ENCODE measurements at places on chromosomes 16 and 17.

DNA sequence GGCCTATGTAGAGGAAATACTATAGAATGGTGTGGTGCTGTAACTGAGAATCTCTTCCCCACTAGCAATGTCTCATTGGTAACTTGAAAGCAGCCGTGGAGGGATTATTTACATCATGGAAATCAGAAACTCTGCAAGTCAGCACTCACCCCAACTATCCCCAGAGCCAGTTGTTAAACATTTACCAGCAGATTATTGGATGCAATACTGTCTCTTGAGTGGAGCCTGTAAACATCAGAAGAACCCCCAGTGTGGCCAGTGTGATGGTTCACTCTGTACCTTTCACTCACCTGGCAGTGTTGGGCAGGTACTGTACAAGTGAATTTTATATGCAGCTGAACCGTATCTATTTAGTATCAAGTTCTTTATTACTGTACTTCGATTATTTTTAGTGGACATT is 299.8 kb upstream of the SALL1 start:
- DNase-seq: peak; percentile 25

GRCh38 chr16:54034684-54035083 is 251.9 kb downstream of the IRX3 start:
- no peak for DNase-seq

- no peak for DNase-seq
These were observed 228.9 kb upstream of the FOXF1 start for GRCh38 chr16:86281421-86281820.

- no peak for DNase-seq
These were observed 1.4 kb downstream of the UBE2I start for GRCh38 chr16:1310832-1311200.

- no peak for DNase-seq
These were observed 55.4 kb downstream of the COPRS start for GRCh38 chr17:31803494-31804213.

DNA sequence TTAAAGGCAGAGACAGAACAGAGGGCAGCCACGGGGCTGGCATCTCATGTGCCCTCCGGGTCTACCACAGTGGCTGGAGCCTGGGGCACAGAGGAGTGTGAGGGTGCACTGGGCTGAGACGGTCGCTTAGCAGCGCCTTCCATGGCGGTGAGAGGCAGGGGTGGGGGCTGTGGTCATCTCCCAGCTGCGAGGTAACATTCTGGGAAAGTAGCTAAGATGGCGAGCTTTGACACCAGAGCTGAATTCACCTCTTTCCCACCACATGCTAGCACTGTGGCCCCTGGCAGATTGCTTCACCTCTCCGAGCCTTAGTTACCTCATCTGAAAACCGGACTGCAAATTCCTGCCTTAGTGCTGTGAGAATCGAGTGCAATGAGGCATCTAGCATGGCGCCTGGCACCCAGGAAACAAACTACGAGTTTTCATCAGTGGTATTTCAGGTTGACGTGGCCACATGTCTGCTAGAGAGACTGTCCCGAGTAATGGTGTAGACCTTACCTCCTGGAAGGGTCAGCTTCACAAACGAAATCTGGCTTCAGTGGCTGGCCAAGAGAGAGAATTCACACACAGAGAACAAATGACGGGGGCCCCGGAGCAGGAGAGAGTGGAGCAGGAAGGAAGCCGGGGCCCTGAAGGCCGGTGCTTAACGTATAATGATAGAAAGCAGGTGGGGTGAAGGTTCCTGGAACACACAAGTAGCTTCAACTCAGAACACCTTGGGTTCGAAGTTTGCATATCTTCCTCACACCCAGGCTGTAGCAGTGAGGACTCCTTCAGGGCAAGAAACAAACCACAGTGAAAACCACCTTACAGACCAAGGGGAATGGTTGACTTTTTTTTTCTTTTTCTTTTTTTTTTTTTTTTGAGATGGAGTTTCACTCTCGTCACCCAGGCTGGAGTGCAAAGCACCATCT is 63.9 kb upstream of the RPH3AL start:
- DNase-seq: no peak

GRCh38 chr17:78020717-78021108 is 62.2 kb downstream of the TNRC6C start:
- DNase-seq: no peak

DNA sequence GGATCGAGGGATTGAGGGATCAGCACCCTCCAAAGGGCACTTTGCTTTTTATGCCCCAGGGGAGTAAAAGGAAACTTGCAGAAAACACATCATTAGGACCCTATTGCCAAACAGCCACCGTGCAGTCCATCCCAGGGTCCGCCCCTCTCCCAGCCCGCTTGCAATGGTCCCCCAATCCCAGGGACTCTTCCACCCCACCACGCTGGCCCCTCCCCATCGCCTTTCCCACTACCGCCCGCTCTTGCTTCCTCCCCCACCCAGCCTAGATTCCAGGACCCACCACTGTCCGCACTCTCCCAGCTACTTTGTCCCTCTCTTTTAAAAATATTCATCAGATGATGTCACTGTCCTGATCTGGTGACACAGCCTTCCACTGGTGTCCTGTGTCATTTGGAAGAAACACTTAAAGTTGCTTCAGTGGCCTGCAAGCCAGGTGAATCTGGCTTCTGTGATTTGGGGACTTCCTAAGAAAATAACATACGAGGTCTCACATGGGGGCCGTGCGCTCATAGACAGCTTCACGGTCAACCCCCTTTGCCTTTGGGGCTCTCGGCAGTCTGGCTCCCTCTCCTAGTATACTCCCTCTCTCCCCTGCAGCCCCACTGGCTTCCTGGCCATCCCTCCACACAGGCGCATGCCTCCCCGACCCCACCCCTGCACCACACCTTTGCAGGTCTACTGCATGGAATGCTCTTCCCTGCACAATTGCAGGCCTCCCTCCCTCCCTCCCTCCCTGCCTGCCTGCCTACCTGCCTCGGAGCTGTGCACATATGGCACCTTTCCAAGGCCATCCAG is 127.9 kb downstream of the RBFOX3 start:
- DNase-seq: no peak

DNA sequence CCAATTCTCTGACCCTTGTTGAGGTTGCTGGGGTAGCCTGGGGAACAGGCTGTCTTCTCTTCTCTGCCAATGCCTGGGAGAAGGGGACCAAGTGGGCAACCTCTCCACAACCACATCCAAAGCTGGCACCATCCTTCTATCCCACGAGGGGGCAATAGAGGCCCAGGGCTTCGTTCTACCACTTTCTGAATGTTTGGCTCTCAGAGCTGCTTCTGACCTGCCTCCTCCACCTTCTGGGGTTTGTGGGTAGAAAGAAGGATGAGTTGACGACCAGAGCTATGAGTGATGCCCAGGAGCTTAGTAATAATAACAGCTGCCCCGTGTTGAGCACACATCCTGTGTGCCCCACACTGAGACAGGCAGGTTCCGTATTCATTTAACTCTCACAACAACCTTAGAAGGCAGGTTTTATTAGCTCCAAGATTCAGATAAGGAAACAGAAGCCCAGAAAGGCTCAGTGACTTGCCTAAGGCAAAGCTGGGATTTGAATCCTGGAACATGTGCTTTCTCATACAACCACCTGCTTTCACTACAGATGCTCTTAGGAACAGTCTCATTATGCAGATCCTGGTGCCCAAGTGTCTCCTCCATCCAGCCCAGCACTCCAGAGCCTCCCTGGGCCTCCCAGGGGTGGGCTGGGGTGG is 11.1 kb downstream of the TSPOAP1 start:
- DNase-seq: peak; percentile 58

DNA sequence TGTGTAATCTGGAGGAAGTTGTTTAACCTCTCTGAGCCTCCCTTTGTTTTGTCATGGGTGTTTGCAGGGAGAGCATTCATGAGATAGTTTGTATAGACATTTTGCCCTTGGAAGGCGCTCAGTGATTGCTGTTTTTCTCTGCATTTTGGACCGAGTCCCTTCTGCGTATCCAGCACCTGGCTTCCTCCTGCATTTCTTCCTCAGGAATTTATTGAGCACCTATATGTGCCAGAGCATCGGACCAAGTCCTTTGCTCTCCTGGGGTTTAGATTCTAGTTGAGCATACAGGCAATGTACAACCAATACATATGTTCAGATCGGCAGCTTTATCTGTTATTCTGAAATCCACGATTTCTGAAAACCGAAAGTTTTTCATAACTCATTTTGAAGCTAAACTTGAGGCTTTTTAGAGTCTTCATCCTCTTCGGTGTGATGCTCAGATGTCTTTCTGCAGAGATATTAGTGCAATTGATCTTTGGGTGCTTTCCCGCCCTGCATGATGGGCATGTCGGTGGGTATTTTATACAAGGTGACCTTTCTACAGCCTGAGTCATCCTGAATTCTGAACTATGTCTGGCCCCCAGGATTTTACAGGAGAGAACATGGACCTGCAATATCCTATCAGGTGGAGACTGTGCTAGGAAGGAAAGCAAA is 4.1 kb downstream of the IL4R start:
- no peak for DNase-seq

GRCh38 chr17:41512546-41513167 is 6.0 kb downstream of the KRT15 start:
- DNase-seq: no peak

GRCh38 chr16:6331770-6332169 is 1000.9 kb upstream of the RBFOX1 start:
- no peak for DNase-seq

DNA sequence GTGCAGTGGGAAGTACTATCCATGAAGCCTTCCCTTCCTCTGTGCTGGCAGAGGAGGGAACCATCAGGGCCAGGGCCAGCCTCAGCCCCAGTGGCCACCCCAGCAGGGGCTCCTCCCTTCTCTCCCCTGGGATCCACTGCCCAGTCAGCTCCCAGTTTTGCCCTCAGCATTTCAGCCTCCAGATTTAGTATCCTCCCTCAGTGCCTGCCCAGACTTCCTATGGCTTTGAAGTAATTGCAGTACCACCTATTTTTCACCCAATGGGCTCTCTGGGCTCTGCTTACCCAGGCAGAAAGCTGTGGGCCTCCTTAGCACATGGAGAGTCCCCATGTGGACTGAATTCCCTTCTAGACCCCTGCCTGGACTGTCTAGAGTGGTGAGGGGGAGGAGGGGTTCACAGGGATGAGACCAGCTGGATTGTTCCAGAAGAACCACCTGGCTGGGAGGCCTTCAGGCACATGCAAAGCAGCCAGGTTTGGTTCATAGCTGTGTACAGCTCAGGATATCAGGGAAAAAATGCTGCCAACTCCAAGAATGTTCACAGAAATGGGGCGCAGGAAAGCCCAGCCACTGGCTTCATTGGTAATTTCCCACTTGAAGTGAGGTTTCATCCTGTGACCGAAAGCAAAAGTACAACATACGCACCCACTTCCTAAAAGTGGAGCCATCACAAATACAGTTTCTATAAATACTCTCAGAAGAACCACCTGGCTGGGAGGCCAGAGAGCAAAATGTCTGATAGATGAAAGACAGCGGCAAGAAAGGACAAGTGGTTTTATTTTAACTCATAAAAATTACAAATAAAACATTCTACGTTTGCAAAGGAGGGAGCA is 15.2 kb upstream of the HERPUD1 start:
- DNase-seq: no peak

DNA sequence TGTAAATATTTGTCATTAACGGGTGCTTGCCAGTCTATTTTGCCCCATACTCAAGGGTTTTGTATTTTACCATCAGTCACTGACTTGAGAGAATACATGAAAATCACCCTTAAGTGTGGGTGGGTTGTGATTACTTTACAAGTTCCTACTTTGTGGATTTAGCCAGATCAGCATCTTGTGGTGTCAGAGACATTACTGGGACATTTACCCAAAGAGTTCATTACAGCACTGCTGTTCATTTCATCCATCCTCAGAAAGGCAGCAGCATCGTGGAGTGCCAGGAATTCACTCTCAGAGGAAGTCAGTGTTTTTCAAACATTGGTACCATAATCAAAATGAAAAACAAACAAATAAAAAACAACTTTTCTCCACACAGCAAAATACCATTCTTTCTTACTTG is 110.8 kb downstream of the CNTNAP4 start:
- DNase-seq: no peak

DNA sequence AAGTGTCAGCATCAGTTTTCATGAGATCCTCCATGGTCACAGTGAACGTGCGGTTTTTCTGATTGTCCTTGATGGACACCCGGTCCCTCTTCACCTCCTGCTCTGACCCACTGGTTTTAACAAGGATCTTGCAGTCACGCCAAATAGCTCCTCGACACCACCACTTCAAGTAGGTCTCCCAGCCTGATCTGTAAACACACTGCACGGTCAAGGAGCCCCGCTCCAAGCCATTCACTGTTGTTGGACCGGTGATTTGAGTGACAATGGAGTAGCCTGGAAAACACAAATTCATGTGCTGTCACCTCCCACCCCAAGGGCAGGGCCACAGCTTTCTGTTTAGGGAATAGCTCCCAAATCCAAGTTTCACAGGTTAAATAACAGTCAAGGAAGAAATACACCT is 8.2 kb downstream of the CD300LF start:
- no peak for DNase-seq

DNA sequence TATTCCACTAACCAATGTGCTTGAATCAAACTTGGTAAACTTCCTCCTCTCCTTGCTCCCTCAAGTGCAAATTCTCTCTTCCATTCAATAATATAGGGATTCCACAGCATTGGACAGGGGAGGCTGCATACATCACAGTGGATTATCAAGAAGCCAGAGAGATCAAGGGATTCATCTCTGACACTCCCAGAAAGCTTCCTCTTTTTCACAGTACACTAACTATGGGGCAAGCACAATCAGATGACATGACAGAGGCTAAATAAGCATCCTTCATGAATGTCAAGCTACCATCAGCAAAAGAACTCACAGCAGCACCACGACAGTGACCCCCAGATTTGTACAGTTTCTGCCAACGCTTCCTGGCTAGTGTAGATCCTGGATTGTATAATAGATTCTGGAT is 178.4 kb upstream of the C17orf78 start:
- no peak for DNase-seq

- DNase-seq: no peak
These were observed 829 bp downstream of the DHRS7B start for GRCh38 chr17:21127509-21128077.

Measured in NCI-H526 treated with DMSO at 0.1 percent for 48 hours (cell line).